ENCODE measurements at places on chromosomes 5 and 9.

DNA sequence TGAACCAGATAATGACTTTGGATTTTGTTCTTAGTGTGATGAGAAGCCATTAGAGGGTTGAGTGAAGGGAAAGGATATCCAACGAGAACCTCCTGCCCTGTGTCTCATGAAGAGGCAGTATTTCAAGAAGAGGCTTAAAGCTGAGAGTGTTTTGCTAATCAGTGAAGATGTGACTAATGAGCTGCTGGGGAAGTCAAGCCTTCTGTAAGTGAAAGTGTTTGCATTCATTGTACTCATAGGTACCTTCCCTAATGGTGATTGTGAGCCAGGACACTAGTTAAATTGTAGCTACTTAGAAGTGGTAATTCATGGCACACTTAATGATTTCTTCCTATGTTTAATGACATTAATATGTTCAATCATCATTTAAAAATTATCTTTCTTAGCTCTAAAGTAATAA, 23.7 kb downstream of the PIP5K1B start:
- DNase-seq = no peak

DNA sequence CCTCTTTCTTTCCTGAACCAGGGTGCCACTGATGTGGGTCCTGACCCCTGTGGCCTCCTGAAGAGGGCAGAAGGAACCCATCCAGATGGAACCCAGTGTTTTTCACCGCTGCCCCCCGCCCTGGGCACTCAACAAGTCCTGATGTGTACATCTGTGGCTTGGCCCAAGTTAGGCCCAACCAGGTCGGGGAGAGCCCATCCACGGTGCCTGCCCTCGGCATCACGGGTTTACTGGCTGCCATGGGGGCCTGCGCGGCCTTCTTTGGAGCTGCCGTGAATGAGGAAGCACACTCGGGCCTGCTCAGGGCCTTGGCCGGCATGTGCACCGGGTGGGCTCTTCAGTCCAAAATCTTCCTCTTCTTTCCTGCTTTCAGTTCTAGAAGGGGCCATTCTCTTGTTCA, 5.8 kb downstream of the ECSCR start:
- DNase-seq = no peak

DNA sequence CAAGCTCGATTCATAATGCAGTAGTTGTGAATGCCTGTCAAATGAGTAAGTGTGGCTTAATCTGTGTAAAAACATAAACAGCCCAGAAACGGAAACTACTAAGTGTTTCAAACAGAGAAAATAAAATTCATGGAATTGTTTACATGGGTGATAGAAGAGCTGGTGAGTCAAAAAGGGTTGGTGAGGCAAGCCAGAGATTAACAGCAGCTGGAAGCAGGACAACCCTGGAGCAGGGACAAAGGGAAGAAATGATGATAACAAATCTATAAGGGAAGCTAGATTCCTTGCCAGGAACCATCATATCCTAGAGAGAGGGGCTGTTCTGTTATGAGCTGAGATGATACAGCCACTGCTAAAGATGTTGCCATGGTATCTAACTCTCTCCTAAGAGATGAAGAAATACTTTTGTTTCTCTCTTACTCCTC, 18.0 kb upstream of the PRR16 start:
- DNase-seq = no peak

DNA sequence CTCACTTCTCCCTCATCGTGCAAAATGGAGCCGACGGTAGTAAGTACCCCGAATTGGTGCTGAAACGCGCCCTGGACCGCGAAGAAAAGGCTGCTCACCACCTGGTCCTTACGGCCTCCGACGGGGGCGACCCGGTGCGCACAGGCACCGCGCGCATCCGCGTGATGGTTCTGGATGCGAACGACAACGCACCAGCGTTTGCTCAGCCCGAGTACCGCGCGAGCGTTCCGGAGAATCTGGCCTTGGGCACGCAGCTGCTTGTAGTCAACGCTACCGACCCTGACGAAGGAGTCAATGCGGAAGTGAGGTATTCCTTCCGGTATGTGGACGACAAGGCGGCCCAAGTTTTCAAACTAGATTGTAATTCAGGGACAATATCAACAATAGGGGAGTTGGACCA, 979 bp downstream of the PCDHGA12 start:
- DNase-seq = no peak

GRCh38 chr9:70678153-70678552, 263.7 kb upstream of the KLF9 start:
- no peak for DNase-seq

DNA sequence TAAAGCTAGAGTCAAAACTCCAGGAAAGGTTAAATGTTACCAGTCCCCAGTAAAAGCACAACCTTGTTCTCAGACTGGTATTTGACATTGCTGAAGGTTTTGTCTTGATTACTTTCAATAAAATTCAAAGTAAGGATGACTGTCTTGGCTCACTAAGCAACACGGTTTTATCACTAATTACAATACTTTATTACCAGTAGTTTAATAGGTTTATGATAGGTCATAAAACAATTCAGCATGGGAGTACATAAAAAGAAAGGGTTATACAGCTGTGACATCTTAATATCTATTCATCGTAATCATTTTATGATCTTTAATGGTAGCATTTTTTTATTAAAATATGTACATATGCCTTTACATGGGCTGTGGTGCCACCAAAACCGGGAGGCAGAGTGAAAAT, 370.7 kb upstream of the IRX2 start:
- no peak for DNase-seq

DNA sequence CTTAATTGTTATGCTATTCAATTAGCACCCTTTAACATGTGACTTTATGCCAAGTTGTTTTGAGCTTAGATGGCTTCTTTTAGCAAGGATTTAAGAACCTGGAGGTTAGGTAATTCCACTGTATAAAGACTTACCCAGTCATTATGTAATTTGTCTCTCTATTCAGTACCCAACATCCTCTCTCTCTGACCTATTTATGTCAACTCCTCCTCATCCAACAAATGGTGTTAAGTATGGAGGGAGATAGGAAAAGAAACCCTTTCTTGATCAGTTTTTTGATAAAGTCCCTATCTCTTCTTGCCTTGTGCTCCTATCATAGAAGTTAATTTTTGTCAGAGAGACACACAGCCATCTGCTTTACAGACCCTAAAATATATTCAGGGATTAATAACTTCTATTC, 181.2 kb upstream of the GPR151 start:
- DNase-seq = no peak

DNA sequence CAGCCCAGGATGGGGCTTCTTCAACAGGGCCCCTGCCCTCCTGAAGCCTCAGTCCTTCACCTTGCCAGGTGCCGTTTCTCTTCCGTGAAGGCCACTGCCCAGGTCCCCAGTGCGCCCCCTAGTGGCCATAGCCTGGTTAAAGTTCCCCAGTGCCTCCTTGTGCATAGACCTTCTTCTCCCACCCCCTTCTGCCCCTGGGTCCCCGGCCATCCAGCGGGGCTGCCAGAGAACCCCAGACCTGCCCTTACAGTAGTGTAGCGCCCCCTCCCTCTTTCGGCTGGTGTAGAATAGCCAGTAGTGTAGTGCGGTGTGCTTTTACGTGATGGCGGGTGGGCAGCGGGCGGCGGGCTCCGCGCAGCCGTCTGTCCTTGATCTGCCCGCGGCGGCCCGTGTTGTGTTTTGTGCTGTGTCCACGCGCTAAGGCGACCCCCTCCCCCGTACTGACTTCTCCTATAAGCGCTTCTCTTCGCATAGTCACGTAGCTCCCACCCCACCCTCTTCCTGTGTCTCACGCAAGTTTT, 23.6 kb downstream of the PCDHGC5 start:
- DNase-seq = peak; percentile 49

GRCh38 chr9:99253772-99254431, 31.8 kb downstream of the SEC61B start:
- DNase-seq = peak; percentile 73

DNA sequence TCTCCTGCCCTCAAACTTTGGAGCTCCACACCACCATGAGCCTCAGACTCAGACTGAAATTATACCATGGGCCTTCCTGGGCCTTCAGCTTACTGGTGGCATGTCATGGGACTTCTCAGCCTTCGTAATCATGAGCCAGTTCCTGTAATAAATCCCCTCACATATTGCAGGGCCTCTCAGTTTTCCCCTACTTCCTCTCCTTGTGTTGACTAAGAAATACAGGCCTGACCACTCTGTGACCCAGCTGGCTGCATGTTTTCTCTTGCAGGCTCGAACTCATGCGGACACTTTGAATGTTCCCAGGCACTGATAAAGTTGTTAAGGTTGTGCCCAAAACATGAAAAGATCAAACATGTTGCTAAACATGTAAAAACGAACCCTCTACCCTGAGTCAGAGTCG, 26.2 kb upstream of the SHC3 start:
- no peak for DNase-seq

- DNase-seq = no peak
These were observed 30.9 kb downstream of the GSN start for GRCh38 chr9:121298689-121299466.

DNA sequence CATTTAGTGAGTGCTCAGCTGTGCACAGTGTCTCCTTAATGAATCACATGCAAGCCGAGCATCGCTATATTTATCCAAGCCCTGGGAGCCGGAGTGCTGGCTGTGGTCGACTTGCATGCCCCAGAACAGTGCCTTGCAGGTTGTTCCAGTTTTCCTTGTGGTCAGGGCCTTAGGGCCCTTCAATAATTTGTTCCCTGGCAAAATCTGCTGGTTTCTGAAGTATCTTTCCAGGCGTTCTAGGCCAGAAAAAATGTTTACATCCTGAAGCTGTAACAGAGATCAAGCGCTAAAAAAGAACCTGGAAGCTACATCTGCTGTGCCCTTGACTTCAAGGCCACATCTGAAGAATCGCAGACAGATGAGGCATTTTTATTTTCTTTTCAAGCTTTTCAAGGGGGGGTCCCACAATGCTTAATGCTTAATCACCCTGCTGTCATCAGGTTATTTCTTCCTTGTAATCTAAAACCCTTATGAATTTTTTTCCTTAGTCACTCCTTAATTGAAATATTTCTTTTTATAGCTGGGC, 105.8 kb downstream of the DOCK2 start:
- DNase-seq = no peak

DNA sequence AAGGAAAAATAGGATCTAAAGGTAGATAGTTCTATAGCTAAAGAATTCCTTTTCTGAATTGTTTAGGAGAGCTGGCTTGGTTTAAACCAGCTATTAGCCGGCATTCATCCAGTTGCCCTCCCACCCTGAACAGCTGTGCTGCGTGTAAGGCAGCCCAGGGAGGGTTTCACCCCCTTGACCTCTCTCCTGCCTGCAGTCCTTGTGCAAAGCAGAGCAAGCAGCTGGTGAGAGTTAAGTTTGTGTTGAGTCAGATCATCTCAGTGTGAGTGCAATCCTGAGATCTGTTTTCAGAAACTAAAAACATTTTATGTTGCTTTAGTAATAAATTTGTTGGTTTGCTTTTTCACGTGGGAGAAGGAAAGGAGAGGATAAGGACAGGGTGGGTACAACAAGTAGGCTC, 13.0 kb downstream of the SLC25A25 start:
- no peak for DNase-seq

- DNase-seq = no peak
These were observed 16.0 kb upstream of the ZCCHC7 start for GRCh38 chr9:37104183-37104889.

DNA sequence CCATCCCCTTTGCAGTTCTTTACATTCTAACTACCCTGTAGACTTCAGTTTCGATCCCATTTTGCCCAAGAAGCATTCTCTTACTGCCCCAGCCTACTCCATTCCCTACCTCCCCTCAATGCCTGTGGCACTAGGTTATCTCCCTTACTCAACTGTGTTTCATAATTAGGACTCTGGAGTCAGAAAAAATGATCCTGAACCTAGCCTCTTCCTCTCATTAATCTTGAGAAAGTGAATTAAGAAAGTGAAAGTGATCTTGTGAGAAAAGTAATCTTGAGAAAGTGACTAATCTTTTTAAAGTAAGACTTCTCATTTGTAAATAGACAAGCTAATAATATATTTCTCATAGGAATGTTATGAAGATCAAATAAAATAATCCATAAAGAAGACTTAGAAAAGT, 444.0 kb upstream of the TRPC7 start:
- no peak for DNase-seq

DNA sequence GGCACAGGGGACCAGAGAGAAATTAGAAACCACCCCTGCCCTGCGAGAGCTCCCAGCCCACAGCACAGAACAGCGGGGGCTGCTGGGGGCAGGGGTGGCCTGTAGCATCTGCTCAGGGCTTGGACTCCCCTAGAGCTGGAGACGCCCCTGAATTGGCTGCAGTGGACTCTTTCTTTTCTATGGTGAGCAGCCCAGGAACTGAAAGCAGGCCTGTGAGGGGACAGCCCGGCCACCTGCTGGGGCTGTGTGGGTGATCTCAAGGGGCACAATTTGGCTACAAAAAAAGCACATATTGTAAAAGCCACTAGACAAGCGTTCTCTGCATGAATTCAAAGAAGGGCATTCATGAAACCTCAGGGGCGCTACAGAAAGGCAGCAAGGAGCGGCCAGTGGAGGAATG, 57.5 kb upstream of the ICE1 start:
- no peak for DNase-seq

DNA sequence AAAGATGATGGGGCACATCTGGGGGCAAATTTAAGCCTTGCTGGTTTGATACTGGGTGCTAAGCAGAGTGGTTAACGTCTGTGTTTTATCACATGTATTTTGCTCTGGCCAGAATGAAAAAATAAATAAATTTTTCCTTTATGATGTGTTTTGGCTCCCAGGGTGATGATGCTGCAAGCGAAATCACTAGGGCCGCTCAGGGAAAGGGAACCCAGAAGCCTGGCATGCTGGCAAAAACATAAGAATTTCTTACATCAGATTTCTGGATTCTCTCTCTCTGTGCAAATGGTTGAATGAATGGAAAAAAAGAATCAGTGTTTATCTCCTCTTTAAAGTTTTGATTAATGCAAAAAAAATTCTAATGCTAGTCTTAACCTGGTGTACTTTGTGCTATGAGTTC, 1975.2 kb upstream of the C9orf72 start:
- no peak for DNase-seq

DNA sequence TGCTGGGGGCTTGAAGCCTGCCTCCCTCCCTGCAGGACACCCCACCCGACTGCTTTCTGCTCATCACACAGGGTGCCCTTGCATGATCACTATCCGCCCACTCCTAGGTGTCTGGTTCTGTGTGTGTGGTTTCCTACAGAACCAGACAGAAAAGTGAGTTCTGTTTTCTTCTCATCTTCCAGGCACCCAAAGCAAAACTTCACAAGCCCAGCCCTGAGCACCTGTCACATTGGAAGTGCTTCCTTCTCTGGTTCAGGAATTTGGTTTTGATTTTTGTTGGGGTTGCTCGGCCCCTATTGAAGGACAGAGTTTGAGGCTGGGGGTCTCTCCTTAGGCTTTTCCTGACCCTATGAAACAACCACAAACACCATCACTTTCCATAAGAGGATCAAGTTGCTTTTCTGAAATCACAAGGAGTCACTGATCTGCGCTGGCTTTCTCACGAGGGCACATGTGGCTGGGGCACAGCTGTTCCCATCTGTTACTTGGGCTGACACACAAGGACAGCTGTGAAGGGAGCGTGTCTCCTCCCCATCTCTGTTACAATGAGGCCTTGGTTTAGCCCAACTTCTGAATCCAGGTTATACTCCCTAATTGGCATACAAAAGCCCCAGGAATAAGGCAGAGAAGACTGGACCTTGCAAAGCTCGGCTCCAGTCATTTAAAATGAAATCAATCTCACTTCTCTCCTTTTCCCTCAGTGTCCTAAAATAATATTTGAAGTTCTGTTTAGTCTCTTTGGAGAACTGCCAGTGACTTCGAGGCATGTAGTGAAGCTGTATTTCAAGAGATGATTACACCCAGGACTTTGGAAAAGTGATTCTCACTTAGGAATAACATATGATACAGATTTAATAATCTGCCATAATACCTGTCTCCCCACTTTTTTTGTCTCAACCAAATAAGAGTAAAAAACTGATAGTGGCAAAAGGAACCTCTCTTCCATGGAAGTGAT, 213.1 kb upstream of the GAS1 start:
- no peak for DNase-seq

Measured in thymus (tissue), 14 donors.